Thoracic aorta (tissue), 2 donors: ENCODE measurements at places on chromosomes 3 and 15. TPM values are rescaled to one million over a fixed set of nuclear protein-coding genes. Genes with fewer than 3 reads are reported as not detected.

CHDH gene
- 0.68 TPM for total RNA-seq

DNA sequence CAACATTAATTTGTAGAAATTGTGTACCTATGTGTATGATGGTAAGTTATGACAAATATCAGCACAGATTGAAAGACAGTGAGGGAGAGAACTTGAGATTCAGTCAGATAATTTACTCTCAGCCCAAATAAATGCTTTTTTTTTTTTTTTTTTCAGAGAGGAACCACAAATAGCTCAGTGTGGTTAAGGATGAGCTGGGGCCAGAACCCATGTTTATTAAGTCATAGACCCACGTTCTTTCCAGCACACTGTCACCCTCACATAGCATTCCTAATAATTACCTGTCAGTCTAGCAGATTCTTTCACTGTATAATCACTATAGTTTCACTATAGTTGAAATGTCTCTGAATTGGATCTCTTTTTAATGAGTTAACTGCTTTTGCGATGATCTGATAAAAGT lies 246.1 kb downstream of the ZIC1 start:
- DNase-seq: no peak

NRROS gene
- 17.9 TPM for total RNA-seq

- DNase-seq: no peak
These were observed 869.1 kb downstream of the TBL1XR1 start for GRCh38 chr3:176328198-176328597.

DNA sequence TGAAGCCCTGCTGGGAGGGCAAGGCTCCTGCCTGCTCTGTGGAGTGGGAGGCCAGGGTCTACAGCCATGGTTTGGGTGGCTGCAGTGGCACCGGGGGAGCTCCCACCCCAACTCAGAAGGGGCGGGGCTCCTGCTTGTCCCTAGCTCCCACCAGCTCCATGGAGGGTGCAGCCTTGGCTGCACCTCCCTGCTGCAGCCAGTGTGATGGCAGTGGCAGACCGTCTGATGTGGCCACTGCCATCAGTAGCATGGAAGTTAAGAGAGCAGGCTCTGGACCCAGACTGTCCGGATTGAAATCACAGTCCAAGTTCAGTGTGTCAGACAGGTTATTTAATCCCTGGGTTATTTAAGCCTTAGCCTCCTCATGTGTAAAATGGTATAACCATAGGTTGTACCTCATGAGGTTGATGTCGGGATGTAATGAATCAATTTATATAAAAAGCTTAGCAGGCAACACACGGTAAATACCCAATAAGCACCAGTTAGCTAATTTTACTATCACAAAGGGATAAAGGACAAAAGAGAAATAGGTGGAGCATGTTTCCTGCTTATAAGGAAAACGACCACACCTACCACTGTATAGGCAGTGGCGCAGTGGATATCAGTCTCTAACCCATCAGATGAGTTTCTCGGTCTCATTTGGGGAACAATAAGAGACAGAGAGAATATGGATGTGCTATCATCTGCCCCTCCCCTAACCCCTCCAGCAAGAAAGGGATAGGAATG lies 13.1 kb upstream of the NR1I2 start:
- DNase-seq: no peak

GRCh38 chr3:27089645-27090044 lies 279.5 kb downstream of the NEK10 start:
- no peak for DNase-seq

BMF gene
- 13.1 TPM for total RNA-seq

DNA sequence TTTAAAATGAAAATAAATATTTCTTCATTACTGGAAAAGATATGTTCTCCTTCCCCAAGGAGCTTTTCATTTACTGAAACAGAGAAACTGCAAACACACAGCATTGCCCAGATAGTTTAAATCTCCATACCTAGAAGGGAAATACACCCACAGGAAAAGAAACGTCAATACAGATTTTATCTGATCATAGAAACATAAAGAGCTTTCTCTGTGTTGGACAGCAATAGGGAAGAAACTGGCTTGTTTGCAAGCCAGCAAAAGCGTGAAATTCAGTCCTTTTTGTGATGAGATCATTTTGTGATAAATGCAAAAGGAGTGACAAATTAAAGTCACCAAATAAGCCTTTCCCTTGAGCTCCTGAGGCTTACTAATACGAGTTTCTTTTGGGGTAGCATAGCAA lies 398.0 kb downstream of the TIGIT start:
- no peak for DNase-seq

- no peak for DNase-seq
These were observed 386.5 kb upstream of the CFAP20DC start for GRCh38 chr3:59436164-59436958.

DNA sequence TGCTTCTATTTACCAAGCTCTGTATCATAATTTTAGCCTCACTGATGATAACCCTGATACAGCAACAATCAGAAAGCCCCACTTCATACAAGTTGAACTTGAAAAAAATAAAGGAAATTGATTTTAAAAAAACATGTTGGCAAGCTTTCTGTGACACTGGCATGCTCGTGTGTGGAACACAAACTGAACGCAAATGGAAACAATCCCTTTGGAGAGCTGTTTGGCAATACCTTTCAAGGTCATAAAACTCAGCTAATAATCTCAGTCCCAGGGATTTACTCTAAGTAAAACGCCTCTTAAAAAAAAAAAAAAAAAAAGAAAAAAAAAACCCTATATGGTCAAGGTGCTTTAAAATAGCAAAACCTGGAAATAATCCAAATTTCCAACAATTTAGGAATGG lies 166.7 kb upstream of the BCL6 start:
- no peak for DNase-seq

DNA sequence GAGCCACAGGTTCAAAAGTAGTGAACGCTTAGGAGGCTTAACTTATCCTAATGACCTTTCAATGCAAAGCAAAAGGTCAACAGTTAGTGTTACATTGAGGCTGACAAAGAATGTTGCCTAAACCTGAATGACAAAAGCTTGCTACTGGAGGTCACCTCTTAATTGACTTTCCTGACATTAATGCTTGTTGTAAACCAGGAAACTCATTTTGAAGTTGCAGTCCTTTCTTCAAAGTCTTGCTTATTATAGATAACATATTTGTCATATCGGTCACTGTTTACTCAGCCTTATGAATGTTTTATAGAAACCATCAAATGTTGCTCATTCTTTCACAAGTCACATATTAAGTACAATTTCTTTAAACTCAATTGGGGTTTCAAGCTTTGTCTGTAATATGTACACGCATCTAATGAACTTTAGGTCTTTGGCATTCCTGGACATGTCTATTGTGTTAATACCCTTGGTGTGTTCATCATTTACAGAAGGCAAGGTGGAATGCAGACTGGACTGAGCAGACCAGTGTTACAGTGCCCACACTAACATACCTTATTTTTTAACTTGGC lies 488.2 kb upstream of the NECTIN3 start:
- no peak for DNase-seq

DNA sequence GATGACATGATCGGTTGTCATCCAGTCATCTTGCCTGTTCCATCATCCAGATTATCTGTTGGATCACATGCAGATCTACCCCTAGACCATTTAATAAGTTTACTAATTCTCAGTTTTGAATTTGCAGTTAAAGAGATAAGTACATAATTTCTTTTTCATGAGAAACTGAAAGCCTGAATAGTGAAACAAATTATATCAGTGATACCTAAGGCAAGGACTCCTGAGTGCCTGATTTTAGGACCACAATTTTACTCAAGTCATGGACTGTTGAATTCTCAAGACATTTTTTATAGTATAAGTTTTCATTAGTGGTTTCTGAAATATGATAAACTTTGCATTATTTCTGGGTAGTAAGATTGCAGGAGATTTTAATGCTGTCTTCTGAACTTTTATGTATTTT lies 13.2 kb downstream of the SIDT1 start:
- DNase-seq: no peak

CFAP161 gene
- not detected for total RNA-seq

- DNase-seq: no peak
These were observed 141.0 kb downstream of the CHDH start for GRCh38 chr3:53705024-53705745.

DNA sequence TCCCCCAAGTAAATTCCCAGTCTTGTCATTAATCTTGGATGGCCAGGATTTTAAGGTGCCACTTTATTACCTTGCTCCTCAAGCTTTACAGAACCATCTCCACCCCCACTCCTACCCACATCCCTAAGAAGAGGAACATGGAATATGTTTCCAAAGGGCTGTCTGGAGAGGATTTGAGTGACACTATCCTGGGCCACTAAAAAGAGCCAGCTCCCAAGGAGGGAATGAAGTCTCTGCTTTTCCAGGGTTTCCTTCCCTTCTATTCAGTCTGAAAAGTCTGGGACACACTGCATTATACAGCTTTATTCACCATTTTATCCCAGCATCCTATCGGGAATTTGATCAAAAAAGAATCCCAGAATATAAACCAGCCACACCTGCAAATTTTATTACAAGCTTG lies 35.6 kb upstream of the MECOM start:
- no peak for DNase-seq

EBLN2 gene
- total RNA-seq: 6.9 TPM

GRCh38 chr3:123595396-123596180 lies 10.7 kb upstream of the HACD2 start:
- DNase-seq: no peak

- DNase-seq: no peak
These were observed 915 bp upstream of the APH1B start for GRCh38 chr15:63276342-63277037.

GRCh38 chr3:82977871-82978270 lies 1216.4 kb upstream of the GBE1 start:
- no peak for DNase-seq

- DNase-seq: no peak
These were observed 42.8 kb upstream of the FEZF2 start for GRCh38 chr3:62416144-62416543.

GRCh38 chr3:168314166-168314565 lies 218.4 kb upstream of the GOLIM4 start:
- DNase-seq: no peak

- peak; percentile 86 for DNase-seq
These were observed at the start of gene SETD2 for GRCh38 chr3:47164007-47164881. Gene SETD2, minus strand, starts transcription at chr3:47164113. Its CDS starts 189 bp downstream, at chr3:47163924.

DNA sequence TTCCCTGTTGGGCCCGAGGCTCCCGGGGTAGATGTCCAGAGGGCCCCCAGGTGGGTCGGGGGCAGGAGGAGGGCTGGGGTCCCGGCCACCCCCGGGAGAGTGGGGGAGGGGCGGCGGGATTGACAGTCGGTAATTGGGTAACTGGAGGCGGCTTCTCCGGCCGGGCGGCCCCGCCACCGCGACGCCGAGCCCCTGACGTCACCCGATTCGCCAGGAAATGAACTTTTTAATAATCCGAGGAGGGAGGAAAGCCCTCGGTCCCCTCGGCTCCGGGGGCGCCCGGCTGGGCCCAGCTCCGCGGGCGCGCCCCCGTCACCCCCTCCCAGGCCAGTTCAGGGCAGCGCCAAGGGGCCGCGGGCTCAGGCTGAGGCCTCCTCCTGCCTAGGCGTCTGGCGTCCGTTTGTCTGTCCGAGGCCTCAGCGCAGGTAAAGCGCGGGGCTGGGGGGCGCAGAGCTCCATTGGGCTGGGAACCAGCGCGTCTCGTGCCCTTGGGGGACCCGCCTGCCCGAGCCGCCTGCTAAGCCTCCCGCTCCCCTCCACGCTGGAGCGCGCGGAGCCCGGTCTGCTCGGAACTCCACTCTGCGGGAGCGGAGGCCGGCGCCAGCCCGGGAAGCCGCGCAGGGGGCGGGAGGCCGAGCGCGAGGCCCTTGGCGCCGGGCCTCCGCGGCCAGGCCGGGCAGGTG lies 3.9 kb downstream of the GATA2 start:
- no peak for DNase-seq

DNA sequence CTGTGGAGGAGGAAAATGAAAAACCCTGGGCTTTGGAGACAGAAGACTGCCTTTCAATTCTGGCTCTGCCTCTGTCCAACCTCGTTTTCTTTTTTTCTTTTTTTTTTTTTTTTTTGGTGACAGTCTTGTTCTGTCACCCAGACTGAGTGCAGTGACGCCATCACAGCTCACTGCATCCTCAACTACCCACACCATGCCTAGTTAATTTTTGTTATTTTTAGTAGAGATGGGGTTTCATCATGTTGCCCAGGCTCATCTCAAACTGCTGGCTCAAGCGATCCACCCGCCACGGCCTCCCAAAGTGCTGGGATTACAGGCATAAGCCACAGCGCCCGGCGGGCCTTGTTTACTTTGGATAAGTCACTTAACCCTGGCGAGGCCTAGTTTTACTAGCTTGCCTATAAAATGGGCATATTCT lies 66.3 kb upstream of the SLC25A26 start:
- DNase-seq: no peak

- DNase-seq: no peak
These were observed 10.7 kb upstream of the SLC15A2 start for GRCh38 chr3:121883507-121883906.

DNA sequence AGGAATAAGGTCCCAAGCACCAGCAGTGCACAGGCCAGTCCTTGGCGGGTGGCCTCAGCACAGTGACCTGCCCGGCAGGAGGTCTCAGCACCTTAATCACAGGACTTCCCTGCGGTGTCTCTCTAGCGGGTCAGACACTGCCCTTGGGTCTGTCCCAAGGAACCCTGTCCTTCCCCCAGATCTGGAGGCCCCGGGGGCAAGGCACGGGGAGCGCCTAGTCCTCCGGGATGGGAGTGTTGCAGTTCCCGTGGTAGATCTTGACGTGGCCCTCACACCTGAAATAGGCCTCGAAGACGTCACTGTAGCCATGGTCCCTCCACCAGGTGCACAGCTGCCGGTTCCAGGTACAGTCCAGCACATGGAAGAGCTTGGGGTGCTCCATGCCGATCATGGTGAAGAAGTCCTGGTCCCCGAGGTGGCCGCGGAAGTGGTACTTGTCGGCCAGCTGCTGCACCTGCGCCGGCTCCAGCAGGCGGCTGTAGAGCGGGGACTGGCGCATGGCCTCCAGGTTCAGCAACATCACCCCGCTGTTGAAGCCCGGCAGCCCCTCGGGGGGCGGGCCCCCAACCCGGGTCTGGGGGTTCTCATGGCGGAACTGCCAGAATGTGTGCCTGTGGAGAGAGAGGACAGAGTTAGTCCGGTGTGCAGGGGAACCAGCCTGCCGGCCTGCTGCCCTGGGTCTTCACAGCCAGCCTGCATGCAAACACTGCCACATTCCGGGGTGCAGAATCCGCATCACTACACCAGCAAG lies 201.3 kb downstream of the XXYLT1 start:
- no peak for DNase-seq

CLEC3B gene
- 96.6 TPM for total RNA-seq

HTR3C gene
- not detected for total RNA-seq

- no peak for DNase-seq
These were observed 155.1 kb upstream of the TBL1XR1 start for GRCh38 chr3:177352424-177352823.

GRCh38 chr15:36896949-36897348 lies 203.4 kb downstream of the MEIS2 start:
- DNase-seq: no peak

DNA sequence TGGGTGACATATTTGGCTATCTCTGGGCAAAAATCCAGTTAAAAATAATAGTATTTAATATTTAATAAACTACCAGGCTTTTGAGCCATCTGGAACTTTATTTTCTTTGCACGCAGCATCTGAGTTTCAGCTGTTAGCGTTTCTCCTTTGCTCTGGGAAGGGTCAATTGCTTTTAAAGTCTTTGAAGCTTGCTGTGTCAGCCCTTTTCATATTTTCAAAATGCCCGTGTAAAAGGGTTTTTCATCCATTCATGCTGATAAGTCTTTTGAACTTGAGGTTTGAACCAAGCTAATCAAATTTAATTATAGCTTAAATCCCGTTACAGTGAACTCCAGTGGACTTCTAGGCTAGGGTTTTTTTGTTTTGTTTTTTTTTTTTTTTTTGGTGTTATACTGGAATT lies 79.1 kb downstream of the SLC25A26 start:
- no peak for DNase-seq

DNAH12 gene
- 0.14 TPM for total RNA-seq
